ENCODE measurements at places on chromosomes 5 and 9.

GRCh38 chr9:21554813-21555212 lies 72.7 kb upstream of the IFNE start:
- no peak for DNase-seq

GRCh38 chr9:70761139-70761670 lies 346.7 kb upstream of the KLF9 start:
- DNase-seq: no peak

DNA sequence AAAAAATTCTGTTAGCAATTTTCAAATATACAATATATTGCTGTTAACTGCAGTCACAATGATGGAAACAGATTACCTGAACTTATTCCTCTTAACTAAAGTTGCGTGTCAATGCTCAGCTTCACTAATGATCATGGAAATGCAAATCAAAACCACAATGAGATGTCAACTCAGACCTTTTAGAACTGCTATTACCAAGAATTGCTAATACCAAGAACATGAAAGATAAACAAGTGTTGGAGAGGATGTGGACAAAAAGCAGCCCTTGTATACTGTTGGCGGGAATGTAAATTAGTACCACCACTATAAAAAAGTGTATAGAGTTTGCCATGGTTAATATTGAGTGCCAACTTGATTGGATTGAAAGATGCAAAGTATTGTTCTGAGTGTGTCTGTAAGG lies 1409.7 kb upstream of the CDH18 start:
- no peak for DNase-seq

GRCh38 chr9:71271602-71272001 lies 150.2 kb upstream of the TRPM3 start:
- DNase-seq: no peak

- DNase-seq: no peak
Observed at GRCh38 chr5:165996201-165996875, 2295.1 kb upstream of the WWC1 start.

DNA sequence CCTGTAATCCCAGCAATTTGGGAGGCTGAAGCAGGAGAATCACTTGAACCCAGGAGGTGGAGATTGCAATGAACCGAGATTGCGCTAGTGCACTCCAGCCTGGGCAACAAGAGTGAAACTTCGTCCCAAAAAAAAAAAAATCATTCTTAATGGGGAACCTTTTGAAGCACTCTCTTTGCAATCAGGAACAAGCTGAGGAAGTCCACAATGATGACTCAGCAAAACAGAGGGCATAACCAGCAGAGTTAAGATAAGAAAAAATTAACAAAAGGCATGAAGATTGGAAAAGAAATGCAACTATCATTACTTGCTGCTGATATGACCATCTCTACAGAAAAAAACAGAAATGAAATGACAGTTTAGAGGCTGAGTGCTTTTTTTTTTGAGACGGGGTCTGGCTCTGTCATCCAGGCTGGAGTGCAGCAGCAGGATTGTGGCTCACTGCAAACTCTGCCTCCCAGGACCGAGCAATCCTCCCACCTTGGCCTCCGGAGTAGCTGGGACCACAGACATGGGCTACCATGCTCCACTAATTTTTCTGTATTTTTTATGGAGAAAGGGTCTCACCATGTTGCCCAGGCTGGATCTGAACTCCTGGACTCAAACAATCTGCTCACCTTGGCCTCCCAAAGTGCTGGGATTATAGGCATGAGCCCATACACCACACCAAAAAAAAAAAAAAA lies 88.0 kb downstream of the FNBP1 start:
- no peak for DNase-seq

GRCh38 chr9:135032041-135032835 lies 55.2 kb upstream of the OLFM1 start:
- DNase-seq: no peak

DNA sequence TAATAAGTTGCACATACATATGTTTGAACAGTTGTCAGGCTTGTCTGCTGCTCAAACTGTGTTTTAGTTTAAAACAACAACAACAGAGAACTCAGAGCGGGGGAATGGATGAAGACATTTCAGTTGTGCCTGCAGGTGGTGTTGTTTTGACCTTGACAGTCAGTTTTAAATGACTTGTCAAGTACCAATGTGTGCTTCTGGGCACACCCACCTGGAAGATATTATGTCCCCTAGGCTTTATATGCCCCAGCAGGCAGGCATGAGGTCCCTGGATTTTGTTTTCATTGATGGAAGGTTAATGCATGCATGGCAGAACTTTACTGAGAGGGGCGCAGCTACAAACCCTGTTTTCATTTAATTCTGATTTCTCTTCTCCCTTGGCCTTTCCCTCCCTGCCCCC lies 84.6 kb downstream of the AOPEP start:
- DNase-seq: no peak

GRCh38 chr5:139140591-139141071 lies 57.5 kb downstream of the SIL1 start:
- DNase-seq: peak; percentile 44

- DNase-seq: no peak
Observed at GRCh38 chr9:133148199-133149129, 15.2 kb downstream of the GBGT1 start.

DNA sequence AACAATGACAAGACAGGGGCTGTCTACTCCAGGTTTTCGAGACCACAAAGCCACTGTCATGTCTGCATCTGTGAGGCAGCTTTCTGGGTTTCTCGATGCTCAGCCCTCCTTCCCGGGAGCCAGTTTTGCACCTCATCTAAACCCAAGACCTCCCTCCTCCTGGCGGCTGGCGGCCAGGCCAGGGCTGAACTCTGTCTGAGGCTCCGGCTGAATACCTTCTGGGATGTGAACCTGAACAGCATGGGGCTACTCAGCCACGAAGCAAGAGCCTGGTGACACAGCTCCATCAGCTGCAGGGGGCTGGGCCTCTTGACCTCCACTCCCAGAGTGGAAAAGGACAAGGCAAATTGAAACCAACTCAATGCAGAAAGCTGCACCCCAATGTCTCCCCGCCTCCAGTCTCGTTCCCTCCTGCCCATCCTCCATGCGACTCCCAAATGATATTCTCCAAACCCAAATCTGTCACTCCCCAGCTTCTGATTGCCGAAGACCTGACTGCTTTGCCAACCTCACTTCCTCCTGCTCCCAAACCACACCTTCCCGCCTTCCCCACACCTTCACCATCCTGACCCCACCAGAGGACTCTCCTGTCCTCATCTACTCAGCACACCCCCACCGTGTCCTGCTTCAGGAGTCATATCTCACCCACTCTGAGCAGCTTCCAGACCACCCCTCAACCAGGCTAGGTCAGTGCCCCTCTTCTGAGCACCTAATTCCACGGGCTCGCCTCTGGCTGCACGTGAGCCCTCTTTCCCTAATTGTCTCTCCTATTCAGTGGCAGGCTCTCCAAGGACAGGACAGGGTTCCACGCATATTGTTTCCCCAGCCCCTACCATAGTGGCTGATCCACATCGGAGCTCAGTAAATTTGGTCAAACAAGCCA lies 4.5 kb downstream of the ANKS6 start:
- no peak for DNase-seq

DNA sequence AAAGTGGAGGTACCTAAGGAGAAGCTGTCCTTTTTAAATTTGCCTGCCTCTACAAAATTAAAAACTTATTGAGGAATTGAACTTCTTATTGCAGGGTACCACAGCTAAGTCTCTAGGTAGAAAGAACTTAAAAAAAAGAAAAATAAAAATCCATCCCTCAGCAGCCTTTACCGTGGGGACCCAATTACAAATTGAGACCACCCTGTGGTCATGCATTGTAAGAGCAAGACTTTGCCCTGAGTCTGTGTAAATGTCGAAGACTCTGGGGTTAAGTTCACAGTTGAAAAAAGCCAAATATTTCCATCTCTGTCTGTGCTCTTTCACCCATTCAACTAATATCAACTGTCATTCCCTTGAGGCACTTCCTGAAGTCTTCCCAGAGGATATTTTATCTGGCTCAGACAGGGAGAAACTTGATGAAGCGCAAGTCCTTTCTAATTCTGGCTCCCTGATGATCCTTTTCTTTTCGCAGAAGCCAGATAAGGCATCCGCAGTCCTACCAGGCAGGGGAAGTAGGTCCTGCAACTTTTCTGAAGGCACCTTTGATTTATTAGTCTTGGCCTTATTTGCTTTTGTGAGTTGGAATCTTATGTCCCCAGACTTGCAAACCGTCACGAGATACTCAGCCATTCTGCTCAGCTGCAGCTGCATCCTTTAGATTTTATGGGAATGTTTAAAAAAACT lies 323.8 kb upstream of the WWC1 start:
- no peak for DNase-seq

DNA sequence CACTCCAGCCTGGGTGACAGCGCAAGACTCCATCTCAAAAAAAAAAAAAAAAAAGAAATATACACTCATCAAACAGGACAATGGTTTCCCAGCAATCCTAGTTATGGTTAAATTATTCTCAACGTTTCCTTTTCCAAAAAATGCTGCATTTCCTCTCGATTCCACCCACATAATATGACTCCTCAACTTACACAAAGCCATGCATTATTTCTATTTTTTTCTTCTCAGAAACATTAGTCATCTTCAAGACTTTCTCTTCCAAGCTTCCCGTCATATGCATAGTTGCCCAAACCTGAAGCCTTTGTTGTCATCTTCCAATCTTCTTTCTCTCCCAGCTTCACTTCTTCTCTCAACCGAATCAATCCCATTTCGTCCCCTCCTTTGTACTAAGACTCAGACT lies 61.4 kb upstream of the RANBP6 start:
- no peak for DNase-seq

DNA sequence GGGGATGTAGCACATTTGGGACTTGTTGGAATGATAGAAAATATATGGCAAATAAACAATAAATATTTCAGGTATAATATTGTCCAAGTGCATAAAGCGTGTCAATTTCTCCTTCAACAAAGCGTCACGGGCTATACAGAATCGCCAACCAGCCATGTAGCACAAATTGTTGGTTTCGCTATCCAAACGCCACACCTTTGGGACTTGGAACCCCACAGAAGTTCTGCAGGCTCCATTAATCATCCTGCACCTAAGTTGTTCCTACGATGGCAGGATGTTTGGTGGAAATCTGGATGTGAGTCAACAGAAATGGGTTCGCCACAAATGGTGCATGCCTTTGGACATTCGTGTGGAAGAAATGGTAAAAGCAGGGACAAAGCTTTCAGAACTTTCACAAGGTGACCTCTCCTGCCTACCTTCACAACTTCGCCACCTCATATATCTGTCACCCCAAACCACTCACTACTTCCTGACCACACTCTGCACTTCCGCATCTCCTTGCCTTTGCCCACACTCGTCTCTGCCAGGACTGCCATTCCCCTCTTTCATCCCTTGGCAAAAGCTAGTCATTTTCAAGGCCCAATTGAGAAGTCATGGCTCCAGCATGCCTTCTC lies 95.7 kb downstream of the LHFPL2 start:
- DNase-seq: no peak

- no peak for DNase-seq
Observed at GRCh38 chr5:90227683-90228082, 181.9 kb downstream of the CETN3 start.

- no peak for DNase-seq
Observed at GRCh38 chr5:58224661-58225060, 235.2 kb downstream of the PLK2 start.

DNA sequence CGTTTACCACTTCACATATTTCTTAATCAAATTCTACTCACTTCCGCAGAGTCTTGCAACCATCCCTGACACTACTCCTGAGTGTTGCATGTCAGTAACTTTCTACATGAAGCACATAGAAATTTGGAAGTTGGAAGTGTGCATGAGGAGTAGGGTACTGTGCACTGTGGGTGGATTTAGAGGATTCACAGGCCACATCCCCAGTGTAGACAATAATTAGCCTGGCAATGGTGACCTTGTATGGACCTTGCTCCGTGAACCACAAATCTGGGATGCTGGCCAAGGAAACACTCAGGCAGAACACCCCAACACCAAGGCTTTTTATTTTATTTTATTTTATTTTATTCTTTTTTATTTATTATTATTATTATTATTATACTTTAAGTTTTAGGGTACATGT lies 25.5 kb downstream of the CTSL start:
- no peak for DNase-seq

DNA sequence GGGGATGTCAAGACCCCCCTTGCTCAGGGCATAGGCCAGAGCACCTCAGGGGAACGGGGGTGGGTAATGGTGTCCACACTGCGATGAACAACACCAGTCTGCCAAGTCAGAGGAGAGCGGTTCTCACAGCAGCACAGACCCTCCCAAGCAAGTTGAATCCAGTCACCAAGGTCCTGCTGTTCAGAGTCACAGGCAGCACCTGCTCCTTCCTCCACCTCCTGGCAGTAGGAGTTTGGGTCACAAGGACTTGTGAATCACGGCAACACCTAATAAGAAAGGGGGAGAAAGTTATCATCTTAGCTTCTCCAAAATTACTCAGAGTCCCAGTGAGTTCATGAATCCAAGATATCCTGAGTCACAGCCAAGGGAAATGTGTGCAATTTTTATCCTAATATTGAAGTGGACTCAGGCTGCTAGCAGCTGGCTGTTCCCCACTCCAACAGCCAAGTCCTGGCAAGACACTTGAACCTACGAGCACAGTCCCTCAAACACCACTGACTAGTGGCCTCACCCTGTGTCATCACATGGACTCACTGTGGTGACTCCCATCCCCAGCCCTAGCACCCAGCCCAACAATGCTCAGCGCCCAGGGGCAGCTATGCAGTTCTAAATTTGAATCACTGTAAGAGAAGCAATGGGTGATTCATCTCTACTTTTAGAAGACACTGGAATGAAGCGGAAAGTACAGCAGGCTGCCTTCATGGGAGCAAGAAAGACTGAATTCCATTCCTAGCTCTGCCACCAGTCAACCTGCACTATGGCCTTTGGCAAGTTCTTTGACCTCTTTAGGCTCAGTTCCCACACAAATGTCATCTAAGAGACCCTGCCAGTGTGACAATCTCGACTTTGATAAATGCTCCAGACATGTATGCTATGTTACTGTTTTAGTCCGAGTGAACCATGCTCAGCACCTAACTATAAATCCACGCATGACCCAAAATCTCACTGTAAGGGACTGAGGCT lies 113.7 kb downstream of the KLHL3 start:
- no peak for DNase-seq

- DNase-seq: no peak
Observed at GRCh38 chr5:74051076-74051475, 425.1 kb downstream of the ARHGEF28 start.

GRCh38 chr9:113558632-113559502 lies 95.3 kb downstream of the RGS3 start:
- no peak for DNase-seq

GRCh38 chr9:106800701-106801270 lies 62.2 kb upstream of the ZNF462 start:
- no peak for DNase-seq

- no peak for DNase-seq
Observed at GRCh38 chr5:115126303-115126702, 43.4 kb downstream of the TRIM36 start.

GRCh38 chr9:36835271-36835996 lies 198.6 kb downstream of the PAX5 start:
- DNase-seq: no peak

DNA sequence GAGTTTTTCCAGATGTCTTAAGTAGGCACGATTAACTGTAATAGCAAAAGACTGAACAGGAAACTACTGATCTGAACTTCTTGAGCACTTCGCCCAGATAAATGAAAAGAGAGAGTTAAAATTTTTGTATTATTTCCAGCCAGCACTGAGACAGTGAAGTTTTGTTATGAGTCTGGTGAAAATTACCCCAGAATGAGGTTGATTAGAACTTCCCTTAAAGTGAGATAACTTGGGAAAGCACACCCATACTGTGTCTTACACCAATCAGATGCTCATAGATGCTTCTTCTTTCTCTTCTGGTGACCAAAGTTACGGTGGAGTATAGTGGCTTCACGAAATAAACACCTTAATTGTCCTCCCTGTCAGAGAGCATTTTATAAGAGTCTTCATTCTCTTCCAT lies 131.8 kb upstream of the SLC12A2 start:
- no peak for DNase-seq
